ENCODE measurements at places on chromosomes 2 and 18.

DNA sequence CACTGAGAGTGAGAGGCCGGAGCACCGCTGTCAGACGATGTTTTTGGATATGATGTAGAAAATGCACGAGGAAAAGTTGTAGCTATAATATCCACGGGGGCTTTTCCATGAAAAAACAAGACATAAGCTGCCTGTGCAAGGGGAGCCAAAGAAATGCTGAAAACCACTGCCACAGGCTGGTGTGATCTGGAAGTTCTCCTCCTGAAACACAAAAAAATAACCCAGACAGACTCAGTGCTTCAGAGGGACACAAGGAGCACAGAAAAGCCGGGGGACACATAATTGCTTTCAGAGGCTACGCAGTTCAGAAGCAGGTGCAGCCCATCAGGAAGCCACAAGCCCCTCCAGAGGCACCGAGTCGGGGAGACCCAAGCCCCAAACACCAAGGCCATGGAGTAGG, 98.2 kb downstream of the ZNF516 start:
- no peak for DNase-seq

DNA sequence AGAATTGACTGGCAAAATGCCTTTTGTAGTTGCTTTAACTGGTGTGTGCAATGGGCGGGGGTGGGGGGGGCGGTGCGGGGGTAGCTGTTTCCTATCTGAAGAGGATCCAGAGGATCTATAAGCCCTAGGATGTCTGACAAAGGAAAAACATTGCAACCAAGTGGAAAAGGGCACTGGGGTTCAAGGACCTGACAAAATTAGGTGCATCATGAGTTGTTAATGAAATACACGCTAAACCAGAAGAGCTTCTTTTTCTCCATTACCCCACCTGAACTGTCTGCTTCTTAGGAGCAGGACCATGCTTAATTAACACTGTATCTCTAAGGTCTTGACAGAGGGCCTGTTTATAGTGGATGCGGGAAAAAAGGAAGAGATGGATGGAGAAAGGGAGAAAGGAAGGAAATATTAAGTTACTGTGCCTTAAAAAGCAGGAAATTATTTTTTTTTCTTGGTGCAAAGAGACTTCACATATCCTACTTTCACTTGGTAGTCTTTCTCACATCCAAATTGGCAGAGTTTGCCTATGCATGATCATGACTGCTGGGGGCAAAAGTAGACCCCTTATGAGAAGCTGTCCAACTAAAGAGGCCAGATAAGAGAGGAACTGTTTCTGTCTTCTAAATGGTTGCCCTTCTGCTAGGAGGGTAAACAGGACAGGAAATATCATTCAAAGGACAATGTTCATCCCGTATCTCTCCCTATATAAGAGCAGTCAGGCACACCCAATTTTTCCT, 4.6 kb downstream of the RND3 start:
- DNase-seq, result no peak

DNA sequence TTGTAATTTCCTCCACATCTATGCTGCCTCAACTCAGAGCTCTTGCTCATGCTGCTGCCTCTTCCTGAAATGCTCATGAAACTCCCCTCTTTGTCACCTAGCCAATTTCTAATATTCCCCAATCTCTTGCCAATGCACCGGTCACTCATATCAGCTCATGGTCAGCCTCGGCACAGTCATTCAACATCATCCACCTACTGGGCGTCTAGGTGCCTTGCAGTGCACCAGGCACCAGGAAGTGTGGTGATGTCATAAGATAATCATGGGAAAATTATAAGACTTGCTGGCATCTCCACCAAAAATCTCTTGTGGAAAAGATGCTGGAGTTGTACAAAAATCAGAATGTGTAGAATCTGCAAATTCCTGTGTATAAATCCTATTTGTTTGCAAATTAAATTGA, 52.6 kb upstream of the RAB27B start:
- DNase-seq, result no peak

DNA sequence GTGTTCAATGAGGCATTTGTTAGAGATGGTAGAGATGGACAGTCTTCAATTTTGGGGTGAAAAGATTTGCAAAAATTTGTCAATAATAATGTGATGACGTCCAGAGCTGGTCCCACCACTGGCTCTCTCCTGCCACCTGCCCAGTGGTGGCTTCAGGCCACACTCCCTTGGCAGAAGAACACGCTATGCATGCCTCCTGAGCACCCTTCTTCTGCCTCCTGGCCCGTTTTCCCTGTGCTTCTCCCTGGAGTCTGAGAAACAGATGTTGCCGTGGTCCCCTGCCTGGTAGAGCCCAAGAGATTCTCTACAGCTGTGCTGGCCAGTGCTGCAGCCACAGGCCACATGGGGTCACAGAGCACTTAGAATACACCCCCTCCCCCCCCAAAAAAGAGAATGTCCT, 33.6 kb downstream of the INPP5D start:
- no peak for DNase-seq

- no peak for DNase-seq
Observed at GRCh38 chr2:179932786-179933185, 71.4 kb upstream of the ZNF385B start.

DNA sequence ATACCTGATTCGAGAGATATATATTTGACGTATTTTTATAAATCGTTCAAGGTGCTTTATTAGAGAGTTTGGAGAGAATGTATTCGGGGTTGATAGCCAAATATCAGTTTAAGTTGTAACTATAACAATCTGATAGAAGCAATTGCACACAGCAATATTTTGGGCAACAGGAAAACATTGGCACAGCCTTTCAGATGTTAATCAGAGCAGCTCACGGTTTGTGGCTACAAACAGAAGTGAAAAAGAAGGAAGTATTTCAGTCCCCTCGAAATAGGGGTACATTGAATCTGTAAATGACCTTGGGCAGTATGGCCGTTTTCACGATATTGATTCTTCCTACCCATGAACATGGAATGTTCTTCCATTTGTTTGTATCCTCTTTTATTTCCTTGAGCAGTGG, 20.6 kb downstream of the SERPINB10 start:
- DNase-seq, result no peak

- DNase-seq, result no peak
Observed at GRCh38 chr2:9736021-9736420, 105.2 kb upstream of the YWHAQ start.

GRCh38 chr2:225337183-225337582, 62.3 kb upstream of the NYAP2 start:
- DNase-seq, result no peak

GRCh38 chr2:30741576-30741975, 65.7 kb downstream of the CAPN13 start:
- no peak for DNase-seq

DNA sequence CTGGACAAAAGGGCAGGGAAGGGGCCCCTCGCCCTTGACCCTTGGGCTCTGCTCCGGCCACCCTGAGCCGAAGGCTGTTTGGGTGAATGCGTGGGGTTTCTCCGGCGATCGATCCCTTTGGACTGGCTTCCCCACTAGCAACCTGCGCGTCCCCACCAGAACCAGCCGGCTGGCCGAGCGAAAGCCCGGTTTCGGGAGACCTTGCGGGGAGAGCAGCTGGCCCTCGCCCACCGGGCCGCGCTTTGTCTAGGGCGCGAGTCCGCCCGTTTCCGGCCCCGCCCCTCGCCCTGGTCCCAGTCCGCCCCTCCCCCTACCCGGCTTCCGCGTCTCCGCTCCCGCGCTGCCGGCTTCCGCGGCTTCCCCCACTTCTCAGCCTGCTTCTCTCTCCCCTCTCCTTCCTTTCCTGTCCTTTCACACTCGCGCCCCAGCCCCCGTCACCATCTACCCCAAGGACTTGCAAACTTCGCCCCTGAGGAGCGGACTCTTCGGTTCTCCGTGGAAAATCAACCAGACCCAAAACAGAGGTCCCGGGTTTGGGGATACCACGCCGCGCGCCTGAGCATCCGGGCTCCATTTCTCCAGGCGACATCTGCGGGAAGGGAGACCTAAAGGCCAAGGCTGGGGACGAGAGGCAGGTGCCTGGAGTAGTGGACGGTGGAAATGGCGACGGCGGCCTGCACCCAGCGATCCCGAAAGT, 48.0 kb upstream of the ATP6V1B1 start:
- no peak for DNase-seq

GRCh38 chr2:55014962-55015939, 35.0 kb downstream of the RTN4 start:
- DNase-seq, result no peak

GRCh38 chr2:202529389-202529788, 105.4 kb upstream of the FAM117B start:
- no peak for DNase-seq

- DNase-seq, result no peak
Observed at GRCh38 chr2:71521436-71521950, 68.1 kb downstream of the DYSF start.

GRCh38 chr2:175605640-175606009, 396.4 kb downstream of the LNPK start:
- no peak for DNase-seq

Measured in activated T-cell treated with anti-CD3 and anti-CD28 coated beads for 48 hours (primary cell).